ENCODE measurements at places on chromosomes 2 and 18.

DNA sequence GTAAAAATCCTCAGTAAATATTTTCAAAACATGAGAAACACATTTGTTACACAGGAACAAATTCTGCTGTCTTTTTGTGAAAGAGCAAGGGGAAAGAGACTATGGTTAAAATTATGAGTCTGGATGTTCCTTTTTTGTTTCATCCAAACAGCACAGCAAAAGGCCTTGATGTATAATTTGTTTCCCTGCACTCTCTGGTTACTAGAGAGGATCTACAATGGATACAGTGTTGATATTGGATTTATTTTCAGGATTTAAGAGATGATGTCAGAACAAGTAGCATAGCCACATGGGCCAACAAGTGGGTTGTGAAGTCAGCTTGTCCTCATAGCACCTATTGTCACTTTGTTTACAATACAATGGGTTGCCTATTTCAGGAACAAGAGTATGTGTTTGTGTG lies 11.3 kb upstream of the ERBB4 start:
- no peak for ATAC-seq

DNA sequence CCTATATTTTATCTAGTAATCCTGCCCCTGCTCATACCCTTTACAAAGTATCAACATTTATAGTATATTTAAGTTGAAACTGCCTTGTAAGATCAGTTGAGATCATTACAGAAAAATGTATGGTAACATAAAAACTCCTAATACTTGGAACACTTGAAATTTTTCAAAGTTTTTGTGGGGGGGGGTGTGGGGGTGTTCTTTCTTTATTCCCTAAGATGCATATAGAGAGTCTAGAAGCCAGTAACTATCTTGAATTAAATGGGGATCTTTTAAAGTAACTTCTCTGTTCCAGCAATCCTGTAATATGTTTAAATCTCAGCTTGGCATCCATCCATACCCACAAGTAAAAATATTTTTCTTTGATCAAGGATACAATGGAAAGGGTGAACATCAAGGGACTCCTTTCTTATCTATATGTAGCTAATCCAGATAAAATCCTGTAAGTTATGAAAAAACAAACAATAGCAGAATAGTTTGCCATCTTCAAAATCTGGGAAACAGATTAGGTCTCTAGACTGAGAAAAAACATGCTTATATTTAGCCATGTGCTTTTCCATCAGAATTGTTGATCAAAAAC lies 455.3 kb downstream of the MEIS1 start:
- ATAC-seq, result no peak

DNA sequence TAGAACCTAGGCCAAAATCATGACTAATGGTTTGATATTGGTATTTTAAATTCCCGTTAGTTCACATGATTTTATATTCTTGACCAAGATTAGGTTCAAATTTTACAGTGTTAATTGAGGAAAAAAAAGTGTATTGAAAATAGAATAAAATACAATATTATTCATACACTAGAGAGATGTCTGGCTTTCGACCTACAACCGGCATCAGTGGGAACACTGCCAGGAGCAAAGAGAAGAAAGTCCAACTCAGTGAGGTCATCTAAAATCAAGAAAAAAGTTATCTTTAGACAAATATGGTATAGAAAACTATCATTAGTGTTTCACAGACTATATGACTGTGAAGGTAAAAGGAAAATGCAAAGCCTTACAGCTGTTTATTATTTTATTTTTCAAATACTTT lies 81.5 kb downstream of the PIGN start:
- no peak for ATAC-seq

GRCh38 chr2:138522556-138522955 lies 21.0 kb downstream of the SPOPL start:
- no peak for ATAC-seq

DNA sequence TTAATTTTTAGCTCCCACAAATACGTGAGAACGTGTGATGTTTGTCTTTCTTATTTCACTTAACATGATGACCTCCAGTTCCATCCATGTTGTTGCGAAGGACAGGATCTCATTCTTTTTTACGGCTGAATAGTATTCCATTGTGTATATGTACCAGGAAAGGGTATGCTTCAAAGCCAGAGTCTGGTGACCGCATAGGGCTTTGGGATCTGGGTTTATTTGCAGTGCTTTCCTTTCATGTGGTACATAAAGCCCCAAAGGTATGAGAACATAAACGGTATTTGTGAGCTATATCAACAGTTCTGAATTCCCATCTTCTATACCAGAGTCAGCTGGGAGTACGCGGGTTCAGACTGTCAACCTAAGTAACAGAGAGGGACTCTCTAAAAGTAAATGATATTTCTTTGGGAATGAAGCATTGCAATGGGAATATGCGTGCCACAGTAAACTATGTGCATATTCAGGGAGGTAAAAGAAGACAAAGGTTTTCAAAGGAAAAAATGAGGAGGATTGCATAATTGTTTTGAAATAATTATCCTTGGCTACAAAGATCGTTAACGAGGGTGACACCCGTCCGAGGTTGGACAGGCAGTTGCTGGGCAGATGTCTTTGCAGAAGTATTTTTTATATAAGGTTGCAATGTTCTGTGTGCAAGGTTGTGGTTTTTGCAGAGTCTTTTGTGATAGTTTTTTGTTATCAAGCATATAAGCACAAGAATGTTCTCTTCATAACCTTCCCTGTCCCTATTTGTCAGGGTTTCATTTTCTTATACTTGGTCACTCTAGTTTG lies 24.4 kb downstream of the CRYGD start:
- no peak for ATAC-seq

GRCh38 chr18:11989966-11990380 lies 8.7 kb downstream of the IMPA2 start:
- ATAC-seq, result no peak

DNA sequence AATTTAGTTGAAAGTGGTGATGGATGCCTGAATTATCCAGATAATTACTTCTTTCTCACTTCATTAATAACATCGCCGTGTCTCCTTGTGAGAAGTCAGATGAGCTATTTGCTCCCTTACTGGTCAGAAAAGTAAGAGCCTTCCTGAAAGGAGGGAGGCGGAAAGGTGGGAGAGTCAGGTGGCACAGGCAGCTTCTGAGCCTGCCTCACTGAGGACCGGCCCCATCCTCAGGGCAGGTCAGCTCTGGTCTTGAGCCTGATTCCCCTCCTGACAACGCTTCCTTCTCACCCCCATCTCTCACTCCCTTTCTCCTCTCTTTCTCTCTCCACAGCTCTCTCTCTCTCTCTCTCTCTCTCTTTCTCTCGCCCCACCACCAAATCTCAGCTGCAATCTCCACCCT lies 10.1 kb upstream of the APOB start:
- no peak for ATAC-seq

DNA sequence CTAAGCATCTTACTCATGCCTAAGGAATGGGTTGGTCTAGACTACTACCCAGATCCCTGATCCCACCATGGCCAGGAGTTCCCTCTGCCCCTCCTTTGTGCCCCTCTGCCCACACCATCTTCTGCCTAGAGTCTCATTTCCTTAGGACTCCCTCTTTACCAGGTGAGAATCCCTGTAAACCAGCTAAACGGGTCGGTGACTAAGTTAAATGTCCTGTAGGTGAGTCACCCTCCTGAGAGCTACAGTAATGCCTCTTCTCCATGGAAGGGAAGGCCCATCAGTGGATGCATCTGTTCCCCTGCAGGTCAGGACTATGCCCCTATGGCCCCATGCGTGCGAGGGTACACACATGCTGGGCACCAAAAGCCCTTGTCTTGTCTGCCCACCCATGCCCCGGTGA lies 25.4 kb downstream of the PTGR3 start:
- no peak for ATAC-seq

DNA sequence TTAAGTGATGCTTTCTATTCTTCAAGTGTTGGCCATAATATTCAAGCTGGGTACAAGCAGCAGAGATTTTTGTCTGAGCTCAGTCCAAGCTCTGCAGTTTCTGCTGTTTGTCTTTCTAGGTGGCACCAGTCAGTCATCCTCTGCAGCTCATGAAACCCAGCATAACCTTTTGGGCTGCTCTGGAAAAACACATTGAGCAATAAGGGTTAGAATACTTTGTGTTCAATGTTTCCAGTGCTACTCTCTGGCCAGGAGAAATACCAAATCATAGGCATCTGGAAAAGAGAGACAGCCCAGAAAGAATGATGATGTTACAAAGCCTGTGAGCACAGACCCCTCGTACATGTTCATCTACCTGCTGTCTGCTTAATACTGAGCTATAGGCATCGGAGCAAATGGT lies 19.5 kb upstream of the WIPF1 start:
- peak; percentile 55 for ATAC-seq

DNA sequence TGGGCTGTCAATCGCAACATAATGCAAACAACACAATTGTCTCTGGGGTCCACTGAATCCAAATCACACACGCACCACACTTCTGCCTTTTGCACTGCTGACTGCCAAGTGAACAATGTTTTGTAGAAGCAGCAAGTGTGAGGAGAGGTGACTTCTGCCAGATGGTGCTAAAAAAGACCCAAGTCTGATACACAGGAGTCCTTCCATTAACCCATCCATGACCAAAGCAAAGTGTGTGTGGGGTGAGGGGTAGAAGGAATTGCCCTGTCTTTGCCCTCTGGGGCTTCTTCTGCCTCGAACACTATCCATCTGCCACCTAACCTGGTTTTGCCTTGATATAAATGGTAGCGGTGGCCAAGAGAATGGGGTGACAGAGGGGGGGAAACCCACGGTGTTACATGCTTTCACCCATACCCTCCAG lies 50.0 kb downstream of the C2orf42 start:
- ATAC-seq, result no peak

GRCh38 chr2:114192362-114192761 lies 250.1 kb upstream of the DPP10 start:
- ATAC-seq, result no peak

GRCh38 chr2:64853894-64854293 lies 135.3 kb upstream of the SLC1A4 start:
- no peak for ATAC-seq

- ATAC-seq, result no peak
Observed at GRCh38 chr18:7637269-7637668, 70.2 kb downstream of the PTPRM start.

- ATAC-seq, result no peak
Observed at GRCh38 chr2:188664416-188664815, 309.8 kb upstream of the COL3A1 start.

- no peak for ATAC-seq
Observed at GRCh38 chr2:13089971-13090370, 373.2 kb downstream of the TRIB2 start.

GRCh38 chr2:26696351-26696816 lies 3.9 kb downstream of the KCNK3 start:
- ATAC-seq, result peak; percentile 71

GRCh38 chr2:5060956-5061355 lies 631.2 kb upstream of the SOX11 start:
- no peak for ATAC-seq

GRCh38 chr2:156647377-156648010 lies 211.3 kb downstream of the GPD2 start:
- ATAC-seq, result no peak

- no peak for ATAC-seq
Observed at GRCh38 chr2:191329841-191330240, 84.6 kb downstream of the MYO1B start.

GRCh38 chr2:231662028-231662810 lies 46.1 kb upstream of the PTMA start:
- peak; percentile 95 for ATAC-seq

- no peak for ATAC-seq
Observed at GRCh38 chr2:127525691-127526131, 578 bp downstream of the IWS1 start.

- ATAC-seq, result no peak
Observed at GRCh38 chr18:13559754-13560153, 166.6 kb downstream of the FAM210A start.

- ATAC-seq, result no peak
Observed at GRCh38 chr18:38460657-38461056, 895.1 kb upstream of the CELF4 start.

- ATAC-seq, result no peak
Observed at GRCh38 chr2:106638043-106638442, 150.9 kb downstream of the CD8B2 start.

DNA sequence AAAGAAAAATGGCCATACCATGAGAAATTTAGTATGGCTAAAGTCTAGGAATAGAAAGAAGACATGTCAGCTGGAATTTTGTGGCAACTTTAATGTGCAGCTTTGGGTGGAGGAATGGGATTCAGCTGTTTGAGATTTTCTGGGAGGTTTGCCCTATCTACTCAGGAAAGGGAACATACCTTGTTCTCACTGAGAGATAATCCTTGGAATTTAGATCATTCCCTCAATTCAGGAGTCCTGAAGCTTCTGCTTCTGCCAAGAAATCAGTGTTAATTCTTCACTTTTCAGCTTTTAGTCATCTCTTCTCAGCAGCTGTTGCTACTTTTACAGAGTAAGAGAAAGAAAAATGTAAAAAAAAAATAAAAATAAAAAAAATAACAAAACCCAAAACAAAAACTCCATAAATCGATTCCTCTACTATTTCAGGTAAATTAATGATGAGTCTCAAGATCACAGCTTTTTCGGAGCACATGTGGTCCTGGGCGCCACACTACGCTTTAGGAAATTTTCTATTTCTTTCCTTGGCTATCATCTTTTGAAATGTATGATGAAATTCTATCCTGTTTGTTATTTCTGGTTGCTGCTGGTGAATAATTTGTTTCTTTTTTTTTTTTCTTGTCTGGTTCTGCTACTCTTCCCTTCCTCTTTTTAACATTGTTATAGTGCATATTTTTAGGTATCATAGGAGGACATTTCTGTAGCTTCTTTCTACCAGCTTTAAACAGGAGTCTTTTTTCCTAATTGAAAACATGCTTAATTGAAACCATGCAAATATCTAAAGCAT lies 18.9 kb upstream of the BAZ2B start:
- ATAC-seq, result no peak

- ATAC-seq, result no peak
Observed at GRCh38 chr2:12486205-12487118, 230.3 kb upstream of the TRIB2 start.

DNA sequence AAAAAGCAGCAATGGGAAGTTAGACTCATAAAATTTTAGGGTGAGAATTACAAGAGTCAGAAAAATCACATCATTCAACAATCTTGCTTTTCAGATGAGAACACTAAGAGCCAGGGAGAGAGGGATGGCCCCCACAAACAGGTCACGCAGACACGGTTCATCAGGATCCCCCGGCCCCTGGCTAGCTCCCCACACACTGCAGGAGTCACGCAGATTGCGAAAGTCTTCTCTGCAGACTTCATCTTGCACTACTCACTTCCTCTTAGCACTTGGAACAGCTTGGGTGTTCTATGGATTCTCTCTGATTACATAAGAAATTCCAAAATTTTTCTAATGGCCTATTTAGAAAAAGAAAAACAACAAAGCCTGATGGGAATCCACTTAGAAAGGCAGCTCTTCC lies 21.6 kb upstream of the SULT1C2 start:
- no peak for ATAC-seq

- ATAC-seq, result no peak
Observed at GRCh38 chr2:132538331-132538855, 121.8 kb downstream of the GPR39 start.

DNA sequence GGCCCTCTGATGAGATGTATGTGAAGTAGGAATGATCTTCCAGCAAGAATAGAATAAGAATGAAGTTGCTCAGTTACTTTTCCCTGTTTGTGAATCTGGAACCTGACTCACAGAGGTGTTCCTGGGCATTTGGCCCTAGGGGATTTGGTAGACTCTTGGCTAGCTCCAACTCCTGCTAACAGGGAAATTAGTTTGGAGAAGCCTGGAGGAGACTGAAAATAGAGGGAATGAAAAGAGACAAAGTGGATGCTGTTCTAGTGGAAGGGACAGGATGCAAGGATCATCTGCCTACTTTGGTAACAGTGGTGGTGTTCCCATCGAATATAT lies 19.6 kb downstream of the TMEM17 start:
- ATAC-seq, result no peak
